Naive thymus-derived CD8-positive, alpha-beta T cell (primary cell): ENCODE measurements at places on chromosomes 6 and 20. TPM values are rescaled to one million over a fixed set of nuclear protein-coding genes. Genes with fewer than 3 reads are reported as not detected.

DNA sequence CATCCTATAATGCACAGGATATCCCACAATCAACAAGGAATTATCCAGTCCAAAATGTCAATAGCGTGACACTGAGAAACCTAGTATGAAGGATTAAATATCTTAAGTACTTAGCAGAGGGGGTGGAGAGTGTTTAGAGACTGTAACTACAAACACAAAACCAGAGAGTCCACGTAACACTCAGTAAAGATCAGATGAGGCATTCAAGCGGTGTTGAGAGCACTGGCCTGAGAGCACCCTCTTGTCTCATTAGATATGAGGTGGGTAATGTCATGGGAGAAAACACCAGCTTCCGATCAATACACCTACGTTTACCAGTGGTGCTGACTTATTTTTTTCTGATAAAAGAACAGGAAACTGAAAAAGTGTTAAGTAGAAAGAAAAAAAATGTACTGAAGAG, 2.3 kb downstream of the FAM184A start:
- DNase-seq: no peak

The PNLDC1 gene
- 0.75 TPM for total RNA-seq

The CYP21A2 gene
- total RNA-seq: 1.2 TPM

DNA sequence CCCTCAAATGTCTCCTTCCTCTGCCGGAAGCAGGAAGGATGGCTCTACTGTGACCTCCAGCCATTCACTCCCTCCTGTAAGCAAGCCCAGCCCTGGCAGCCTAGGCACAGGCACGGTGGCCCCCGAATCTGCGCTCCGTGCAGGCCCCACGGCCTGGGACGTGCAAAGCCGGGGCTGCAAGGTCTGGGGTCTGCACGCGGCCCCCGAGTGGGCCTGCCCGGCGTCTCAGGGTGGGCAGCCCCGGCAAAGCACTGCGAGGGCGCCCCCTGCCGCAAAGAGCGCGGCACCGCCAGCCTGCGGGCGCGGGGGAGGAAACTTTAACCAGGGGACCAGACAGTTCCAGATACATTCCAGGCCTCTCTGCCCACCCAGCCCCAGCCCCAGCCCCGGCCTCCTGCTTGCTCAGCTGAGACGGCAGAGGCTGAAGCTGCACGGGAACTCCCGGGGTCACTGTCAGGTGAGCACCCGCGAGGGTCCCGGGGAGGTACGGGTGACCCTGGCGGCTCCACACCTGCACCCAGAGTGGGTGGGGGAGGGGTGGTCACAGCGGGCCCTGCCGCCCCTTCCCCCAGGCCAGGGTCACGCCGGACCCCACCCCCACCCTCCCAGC, 98.8 kb downstream of the ASXL1 start:
- peak; percentile 14 for DNase-seq

DNA sequence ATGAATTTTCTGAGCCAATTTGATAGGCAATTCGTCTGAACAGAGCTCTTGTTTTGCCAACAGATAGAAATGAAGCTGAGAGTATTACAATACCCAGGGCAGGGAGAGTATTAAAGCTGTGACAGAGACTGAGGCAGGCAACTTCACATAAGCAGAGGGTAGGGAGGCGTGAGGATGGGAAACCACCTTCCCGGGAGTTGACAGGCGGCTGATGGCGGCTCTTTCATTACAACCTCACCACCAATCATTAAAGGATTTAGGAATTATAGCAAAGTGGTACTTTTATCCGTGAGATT, 73.3 kb downstream of the CD83 start:
- no peak for DNase-seq

- DNase-seq: peak; percentile 27
Measured at GRCh38 chr20:34268851-34269636, 27.8 kb downstream of the ASIP start.
